Pancreas (tissue), 10 donors: ENCODE measurements at places on chromosomes 5 and 9.

DNA sequence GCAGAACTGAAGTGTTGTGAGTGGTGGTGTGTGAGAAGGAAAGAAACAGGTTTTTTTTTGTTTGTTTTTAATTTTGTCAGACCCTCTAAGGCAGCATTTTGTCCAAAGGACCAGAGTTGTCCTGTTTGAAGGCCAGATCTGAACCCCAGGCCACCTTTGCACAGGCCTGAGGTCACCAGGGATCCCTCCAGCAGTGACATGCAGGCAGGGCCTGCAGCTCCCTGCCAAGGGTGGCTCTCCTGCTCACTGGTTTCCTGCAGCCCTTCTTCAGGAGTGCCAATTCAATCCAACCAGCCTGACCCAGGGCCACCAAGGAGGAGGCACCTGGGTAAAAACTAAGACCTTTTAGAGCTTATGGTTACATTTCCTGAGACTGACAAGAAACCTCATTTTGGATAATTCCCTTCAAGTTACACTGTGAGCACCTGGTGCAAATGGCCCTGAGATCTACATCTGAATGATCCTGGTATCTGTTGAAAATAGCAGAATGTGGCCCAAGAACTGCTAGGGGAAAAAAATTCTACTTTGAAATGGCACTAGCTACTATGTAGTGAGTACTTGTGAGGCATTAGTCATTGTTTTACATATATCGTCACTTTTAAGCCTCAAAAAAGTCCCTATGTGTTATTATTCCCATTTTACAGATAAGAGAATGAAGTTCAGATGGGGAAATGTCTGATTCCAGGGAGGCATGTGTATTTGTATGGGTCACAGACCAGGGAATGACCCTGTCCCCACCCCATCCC lies 33.5 kb upstream of the SMU1 start:
- no peak for DNase-seq
- H3K4me1 ChIP-seq: peaks cover 9% of the 10 kb centered on the region
- peaks cover 37% of the 10 kb centered on the region for H3K36me3 ChIP-seq
- H3K27ac ChIP-seq: no peak overlapping the region

DNA sequence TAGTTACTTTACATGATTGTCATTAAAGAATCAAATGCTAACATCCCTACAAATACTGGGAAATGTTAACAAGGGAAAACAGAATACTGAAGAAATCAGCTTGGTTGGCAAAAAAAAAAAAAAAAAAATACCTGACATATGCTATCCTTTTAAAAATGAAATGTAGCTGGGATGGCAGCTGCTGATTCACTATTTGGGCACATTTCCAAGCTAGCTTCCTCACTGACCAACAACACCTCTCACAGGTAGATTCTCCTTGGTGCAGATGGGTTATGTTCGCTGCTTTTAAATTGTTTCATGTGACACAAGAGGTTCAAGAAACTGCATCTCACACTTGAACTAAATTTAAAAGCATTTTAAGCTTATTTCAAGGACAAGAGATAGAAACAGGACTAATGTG lies 6.1 kb upstream of the PRUNE2 start:
- no peaks in the 10 kb centered on the region for H3K4me1 ChIP-seq
- no peak overlapping the region for H3K4me3 ChIP-seq
- no peaks in the 10 kb centered on the region for H3K27me3 ChIP-seq

DNA sequence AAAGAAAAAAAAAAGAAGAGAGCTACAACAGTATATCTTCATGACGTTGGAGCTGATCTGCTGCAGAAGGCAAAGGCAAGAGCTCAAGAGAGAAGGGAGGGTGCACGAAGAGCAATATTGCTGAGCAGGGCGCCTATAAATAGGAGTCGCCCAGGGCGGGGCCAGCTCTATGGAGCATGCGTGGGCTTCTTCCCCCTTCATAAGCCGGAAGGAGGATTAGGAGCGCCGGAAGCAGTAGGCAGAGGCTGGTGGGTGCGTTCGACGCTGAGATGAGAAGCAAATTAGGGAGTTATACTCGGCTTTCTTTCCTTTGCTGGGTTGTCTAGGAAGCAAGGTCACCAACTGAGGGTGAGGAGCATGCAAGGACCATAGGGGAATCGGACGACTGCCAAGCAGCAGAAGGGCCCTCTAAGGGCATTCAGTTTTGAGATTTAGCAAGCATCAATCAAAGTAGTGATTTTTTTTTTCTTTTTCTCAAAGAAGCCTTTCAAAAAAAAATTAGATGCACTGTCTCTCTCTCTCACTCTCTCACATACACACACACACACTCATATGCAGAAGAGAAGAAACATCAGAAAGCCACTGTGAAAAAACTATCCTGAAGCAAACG lies 496.7 kb downstream of the ENC1 start:
- no peak overlapping the region for H3K4me3 ChIP-seq
- H3K4me1 ChIP-seq: no peaks in the 10 kb centered on the region
- H3K36me3 ChIP-seq: no peaks in the 10 kb centered on the region
- no peaks in the 10 kb centered on the region for H3K27me3 ChIP-seq
- no peak overlapping the region for H3K27ac ChIP-seq

- no peak for DNase-seq
- H3K4me1 ChIP-seq: no peaks in the 10 kb centered on the region
- H3K27me3 ChIP-seq: peaks cover 9% of the 10 kb centered on the region
- no peak overlapping the region for H3K4me3 ChIP-seq
- no peak overlapping the region for H3K27ac ChIP-seq
These were observed 95.5 kb upstream of the TAF11L2 start for GRCh38 chr5:17402289-17403121.

DNA sequence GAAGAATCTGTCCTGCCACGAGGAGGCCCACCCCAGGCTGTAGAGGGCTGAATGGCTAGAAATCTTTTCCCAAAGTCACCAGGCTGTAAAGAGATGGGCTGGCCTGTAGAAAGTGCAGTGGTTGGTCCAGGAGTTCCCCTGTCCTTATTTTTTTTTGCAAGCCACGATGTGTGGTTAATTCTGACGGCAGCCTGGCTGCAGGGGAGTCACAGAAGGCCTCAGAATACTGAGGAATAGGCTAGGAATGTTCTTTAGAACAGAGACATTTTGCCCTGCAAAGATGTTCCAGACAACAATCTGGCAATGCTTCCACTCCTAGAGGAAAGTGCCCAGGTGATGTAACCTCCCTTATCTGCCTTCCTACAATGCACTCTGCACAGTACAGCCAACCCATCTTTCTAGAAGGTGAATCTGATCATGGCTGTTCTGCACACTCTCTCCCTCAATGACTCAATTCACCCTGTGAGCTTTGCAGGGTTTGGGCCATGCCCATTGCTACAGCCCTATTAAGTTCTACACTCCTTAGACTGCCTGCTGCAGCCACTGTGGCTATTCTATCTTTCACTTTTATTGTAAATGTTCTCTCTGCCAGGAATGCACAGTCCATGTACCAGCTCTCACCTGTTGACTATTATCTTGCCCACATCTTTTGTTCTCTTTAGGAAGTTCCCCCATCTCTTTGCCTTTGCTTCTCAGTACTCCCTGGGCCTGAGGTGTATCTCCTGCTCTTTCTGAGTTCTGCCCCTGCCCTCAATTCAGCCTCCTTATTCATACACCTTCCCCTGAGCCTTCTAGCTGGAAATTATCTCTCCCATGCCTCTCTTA lies 377.8 kb upstream of the CLINT1 start:
- no peaks in the 10 kb centered on the region for H3K27me3 ChIP-seq
- DNase-seq: no peak
- no peaks in the 10 kb centered on the region for H3K4me1 ChIP-seq
- no peaks in the 10 kb centered on the region for H3K36me3 ChIP-seq
- no peak overlapping the region for H3K4me3 ChIP-seq

- no peaks in the 10 kb centered on the region for H3K27me3 ChIP-seq
- H3K4me1 ChIP-seq: no peaks in the 10 kb centered on the region
- H3K27ac ChIP-seq: no peak overlapping the region
- H3K36me3 ChIP-seq: no peaks in the 10 kb centered on the region
- H3K4me3 ChIP-seq: no peak overlapping the region
These were observed 122.1 kb upstream of the COL5A1 start for GRCh38 chr9:134519375-134520070.
